Glutamatergic neuron (in vitro differentiated cells): ENCODE measurements at places on chromosomes 16 and 17. TPM values are rescaled to one million over a fixed set of nuclear protein-coding genes. Genes with fewer than 3 reads are reported as not detected.

Gene CCL17
- not detected for total RNA-seq

Gene TMEM235
- not detected for total RNA-seq

Gene PPY
- not detected for total RNA-seq

Gene TMEM98
- 62.3 TPM for total RNA-seq

Gene SEPTIN1
- total RNA-seq, result 2.9 TPM

Gene CMTM1
- total RNA-seq, result 5.0 TPM

Gene FAM117A
- total RNA-seq, result 11.9 TPM

Gene GPRC5B
- 8.7 TPM for total RNA-seq

Gene MYH2
- not detected for total RNA-seq

Gene NKD1
- 31.3 TPM for total RNA-seq

Gene PHOSPHO1
- total RNA-seq, result 0.22 TPM

Gene SERPINF2
- total RNA-seq, result 0.37 TPM

Gene MRPL58
- 22.2 TPM for total RNA-seq

Gene MYO15B
- 82.6 TPM for total RNA-seq

Gene RPRML
- 4.5 TPM for total RNA-seq

Gene BCAR1
- total RNA-seq, result 212 TPM

Gene CDRT15
- total RNA-seq, result not detected

Gene KRTAP2-3
- not detected for total RNA-seq

Gene SOST
- not detected for total RNA-seq

Gene ASGR1
- 29.0 TPM for total RNA-seq

Gene CCDC40
- total RNA-seq, result 25.3 TPM

Gene ELMO3
- 2.1 TPM for total RNA-seq

Gene KCNAB3
- total RNA-seq, result 12.3 TPM

Gene MT1M
- not detected for total RNA-seq

Gene SLC26A11
- 15.9 TPM for total RNA-seq

Gene TBX2
- 5.4 TPM for total RNA-seq

Gene CIBAR2
- not detected for total RNA-seq

Gene DNAI2
- not detected for total RNA-seq

Gene KRTAP3-1
- total RNA-seq, result not detected

Gene RAB26
- total RNA-seq, result 292 TPM

Gene USH1G
- 0.12 TPM for total RNA-seq

Gene MGAT5B
- total RNA-seq, result 22.9 TPM

Gene MLKL
- not detected for total RNA-seq

Gene NLRC3
- not detected for total RNA-seq

Gene KRT28
- not detected for total RNA-seq

Gene WDR81
- total RNA-seq, result 13.4 TPM

Gene MT2A
- total RNA-seq, result not detected

Gene RNF40
- total RNA-seq, result 182 TPM

Gene RFFL
- 16.5 TPM for total RNA-seq

Gene NOD2
- total RNA-seq, result 0.34 TPM

Gene MEOX1
- total RNA-seq, result not detected
